ENCODE measurements at places on chromosomes 16 and 17.

- no peak for DNase-seq
These were observed 53.3 kb downstream of the GNAO1 start for GRCh38 chr16:56244612-56245011.

GRCh38 chr17:80649672-80650330 lies 105.2 kb downstream of the RPTOR start:
- DNase-seq = peak; percentile 65

DNA sequence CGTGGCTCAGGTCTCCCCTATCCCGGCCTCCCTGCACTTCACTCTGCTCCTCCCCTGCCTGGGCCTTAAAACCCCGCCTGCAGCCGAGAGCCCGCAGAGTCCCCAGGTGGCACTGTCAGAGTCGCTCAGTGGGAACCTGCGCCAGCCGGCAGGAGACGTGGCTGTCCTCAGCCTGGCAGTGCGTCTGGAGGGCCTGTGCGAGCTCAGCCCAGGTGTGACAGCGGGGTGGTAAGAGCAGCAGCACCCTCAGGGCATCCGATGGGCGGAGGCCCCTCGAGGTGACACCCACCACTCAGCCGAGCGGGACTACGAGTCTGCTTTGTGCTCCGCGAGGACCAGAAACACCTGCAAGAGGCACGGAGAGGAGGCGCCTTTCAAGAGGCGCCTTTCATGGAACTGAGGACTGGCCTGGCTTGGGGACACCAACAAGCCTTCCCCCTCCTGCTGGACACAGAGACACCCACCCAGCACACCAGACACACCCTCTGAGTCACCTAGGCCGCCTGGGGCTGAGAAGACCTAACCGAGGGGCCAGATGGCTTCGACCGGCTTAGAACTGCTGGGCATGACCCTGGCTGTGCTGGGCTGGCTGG lies at the start of gene CLDN9:
Gene CLDN9, plus strand, starts transcription at position 96 of the 593 bp plus-strand sequence. Its CDS starts 440 bp downstream, at position 536.
- no peak for DNase-seq

GRCh38 chr16:11136600-11136999 lies 119.4 kb downstream of the SOCS1 start:
- DNase-seq = no peak

DNA sequence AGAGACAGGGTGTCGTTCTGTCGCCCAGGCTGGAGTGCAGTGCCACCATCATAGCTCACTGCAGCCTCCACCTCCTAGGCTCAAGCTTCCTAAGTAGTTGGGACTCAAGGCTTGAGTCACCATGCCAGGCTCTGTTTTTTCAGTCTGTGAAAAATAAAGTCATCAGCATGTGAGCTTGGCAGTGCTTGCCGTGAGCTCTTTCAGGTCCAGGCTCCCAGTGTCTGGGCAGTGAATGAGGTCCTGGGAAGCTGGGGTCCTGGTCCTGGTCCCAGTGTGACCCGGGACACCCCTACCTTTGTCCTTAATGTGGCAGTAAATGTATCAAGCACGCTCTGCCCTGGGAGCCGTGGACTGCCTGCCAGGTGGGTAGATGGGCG lies 22.9 kb upstream of the RPL13 start:
- no peak for DNase-seq

All from stimulated activated CD4-positive, alpha-beta T cell treated with anti-CD3 and anti-CD28 coated beads, Interleukin-1b, Interleukin-23, amount 100 ng/mL, for 4 hours (primary cell).